Suprapubic skin (tissue), 4 donors: ENCODE measurements at places on chromosomes 5 and 9. TPM values are rescaled to one million over a fixed set of nuclear protein-coding genes. Genes with fewer than 3 reads are reported as not detected.

GRCh38 chr5:1779782-1780613 lies 19.6 kb downstream of the MRPL36 start:
- H3K4me3 ChIP-seq, result no peak overlapping the region
- H3K4me1 ChIP-seq, result no peaks in the 10 kb centered on the region
- H3K27ac ChIP-seq, result no peak overlapping the region
- H3K36me3 ChIP-seq, result no peaks in the 10 kb centered on the region

- no peak overlapping the region for H3K4me3 ChIP-seq
- no peaks in the 10 kb centered on the region for H3K27me3 ChIP-seq
- no peak overlapping the region for H3K27ac ChIP-seq
- DNase-seq, result no peak
- H3K36me3 ChIP-seq, result no peaks in the 10 kb centered on the region
Measured at GRCh38 chr9:15299374-15299939, 7.6 kb downstream of the TTC39B start.

DNA sequence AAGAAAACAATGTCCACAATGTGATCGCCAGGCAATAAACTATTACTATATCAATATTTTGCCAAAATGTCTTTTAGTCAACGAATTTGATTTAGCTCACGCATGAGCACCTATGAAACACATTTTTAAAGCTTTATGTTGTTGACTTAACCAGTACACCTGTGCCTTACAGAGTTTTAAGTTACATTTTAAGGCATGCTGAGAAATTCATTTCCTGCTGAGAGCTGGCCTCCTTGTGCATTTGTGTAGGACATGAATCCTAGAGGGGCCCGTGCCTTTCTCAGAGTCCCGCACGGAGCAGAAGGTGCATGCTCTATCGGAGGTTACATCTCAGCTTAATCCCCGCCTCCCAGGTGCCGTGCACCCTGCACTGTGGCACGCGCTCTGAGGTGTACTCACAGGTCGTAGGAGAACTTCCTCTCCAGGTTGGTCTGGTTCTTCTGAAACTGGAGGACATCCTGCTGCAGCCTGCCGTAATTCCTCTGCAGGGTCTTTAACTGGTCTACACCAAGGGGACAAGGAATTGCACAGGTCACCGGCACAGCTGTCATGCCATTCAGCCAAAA lies 53.2 kb downstream of the GOLM1 start:
- H3K4me3 ChIP-seq, result no peak overlapping the region
- no peak for DNase-seq
- H3K27ac ChIP-seq, result no peak overlapping the region
- no peaks in the 10 kb centered on the region for H3K4me1 ChIP-seq

DNA sequence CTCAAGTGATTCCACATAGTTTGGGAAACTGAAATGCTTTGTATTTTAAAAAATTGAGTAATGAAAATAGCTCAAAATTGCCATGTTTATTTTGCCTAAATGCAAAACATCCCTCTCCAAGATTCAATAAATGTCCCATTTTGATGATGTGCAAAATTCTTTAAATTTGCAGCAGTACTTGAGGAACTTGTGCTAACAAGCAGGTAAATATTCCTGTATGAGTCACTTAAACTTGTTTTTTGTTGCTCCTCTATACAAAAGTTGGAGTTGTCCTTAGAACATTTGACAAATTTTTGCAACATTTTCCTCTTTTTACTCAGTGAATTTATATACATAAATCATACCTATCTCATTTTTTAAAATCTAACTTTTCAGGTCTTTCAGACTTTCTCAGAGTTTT lies 280.2 kb downstream of the CDH12 start:
- H3K27ac ChIP-seq, result no peak overlapping the region
- no peak for DNase-seq
- H3K4me3 ChIP-seq, result no peak overlapping the region
- H3K4me1 ChIP-seq, result no peaks in the 10 kb centered on the region

DNA sequence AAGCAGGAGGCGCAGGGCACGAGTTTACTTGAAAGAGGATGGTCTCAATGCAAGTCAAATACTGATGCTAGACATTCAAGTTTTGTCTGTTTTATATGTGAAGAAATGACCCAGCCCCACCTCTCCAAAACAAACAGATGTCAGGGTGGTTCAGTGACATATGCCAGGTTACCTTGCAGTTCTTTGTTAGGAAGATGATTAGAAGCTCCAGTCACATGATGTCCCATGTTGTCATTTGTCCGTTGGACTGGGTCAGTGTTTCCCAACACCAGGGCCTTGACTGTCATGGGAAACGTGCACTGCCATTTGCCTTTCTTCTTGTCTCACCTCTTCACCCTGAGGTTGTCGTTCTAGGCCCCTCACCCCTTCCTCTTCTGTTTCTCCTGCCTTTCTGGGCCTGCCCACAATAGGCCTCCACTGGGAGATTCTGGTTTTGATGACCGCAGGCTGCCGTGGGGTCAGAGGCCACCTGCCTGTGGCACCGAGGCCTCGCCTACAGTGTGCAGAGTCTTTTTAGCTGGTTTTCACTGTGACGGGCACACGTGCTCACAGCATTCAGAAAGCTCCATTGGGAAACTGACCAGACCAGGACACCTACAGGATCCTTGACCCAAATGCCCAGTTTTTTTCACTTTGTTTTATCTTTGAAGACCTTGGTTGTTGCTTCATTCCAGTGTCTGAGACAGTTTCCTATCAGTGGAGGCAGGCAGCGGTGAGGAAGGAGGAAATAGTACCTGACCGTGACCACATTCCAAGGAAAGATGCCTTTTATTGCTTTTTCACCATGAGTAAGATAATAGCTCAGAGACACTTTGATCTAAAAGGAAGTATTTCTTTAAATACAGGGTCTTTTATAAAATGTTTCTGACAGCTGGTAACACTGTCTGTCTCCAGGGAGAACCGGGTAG lies 123.1 kb downstream of the PIP5K1B start:
- peaks cover 3% of the 10 kb centered on the region for H3K4me1 ChIP-seq
- H3K4me3 ChIP-seq, result no peak overlapping the region
- H3K36me3 ChIP-seq, result no peaks in the 10 kb centered on the region

DNA sequence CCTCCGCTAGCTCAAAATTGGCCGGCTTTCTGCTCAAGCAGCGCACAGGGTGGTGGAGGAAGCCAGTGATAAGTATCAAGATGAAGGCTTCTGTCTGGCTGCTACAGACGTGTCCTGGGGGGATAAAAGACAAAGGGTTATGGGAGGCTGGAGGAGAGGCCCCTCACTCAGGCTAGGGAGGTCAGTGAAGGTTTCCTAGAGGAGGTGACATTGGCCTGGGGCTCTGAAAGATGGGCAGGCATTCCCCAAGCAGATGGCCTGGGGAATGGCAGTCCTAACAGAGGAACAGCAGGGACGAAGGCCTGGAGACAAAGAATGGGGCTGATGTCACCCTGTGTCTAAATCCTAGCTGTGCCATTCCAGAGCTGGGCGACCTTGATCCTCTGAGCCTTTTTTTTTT lies 32.3 kb downstream of the OLFML2A start:
- DNase-seq, result no peak
- H3K27me3 ChIP-seq, result no peaks in the 10 kb centered on the region
- H3K4me3 ChIP-seq, result no peak overlapping the region
- H3K36me3 ChIP-seq, result peaks cover 13% of the 10 kb centered on the region
- H3K27ac ChIP-seq, result no peak overlapping the region

DNA sequence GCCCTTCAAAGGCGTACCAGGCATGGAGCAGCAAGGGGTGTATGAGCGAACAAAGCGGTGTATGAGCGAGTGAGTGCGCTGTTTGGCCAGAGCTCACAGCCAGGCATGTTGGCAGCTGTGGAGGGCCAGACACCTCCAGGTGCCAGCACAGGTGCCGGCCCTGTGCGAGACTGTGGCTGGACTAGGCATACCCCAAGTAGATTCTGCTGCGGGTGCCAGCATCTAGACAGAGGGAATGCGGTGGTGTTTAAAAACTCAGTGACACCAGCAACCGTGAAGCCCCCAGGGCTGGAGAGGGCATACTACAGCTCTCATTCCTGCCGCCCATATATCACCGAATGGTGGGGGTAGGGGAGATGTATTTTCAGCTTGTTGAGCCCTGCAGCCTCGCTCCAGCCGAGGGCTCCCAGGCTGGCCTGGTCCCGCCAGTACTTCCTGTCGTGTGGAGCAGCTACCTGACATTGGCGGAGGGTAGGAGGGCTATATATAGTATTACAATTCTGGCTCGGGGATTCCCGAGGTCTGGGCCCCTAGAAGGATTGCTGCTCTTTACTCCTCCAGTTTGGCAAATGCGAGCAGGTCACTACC lies 1829.6 kb upstream of the NUDT12 start:
- DNase-seq, result no peak
- H3K4me3 ChIP-seq, result no peak overlapping the region
- no peaks in the 10 kb centered on the region for H3K4me1 ChIP-seq
- no peaks in the 10 kb centered on the region for H3K27me3 ChIP-seq
- no peak overlapping the region for H3K27ac ChIP-seq
- no peaks in the 10 kb centered on the region for H3K36me3 ChIP-seq

DNA sequence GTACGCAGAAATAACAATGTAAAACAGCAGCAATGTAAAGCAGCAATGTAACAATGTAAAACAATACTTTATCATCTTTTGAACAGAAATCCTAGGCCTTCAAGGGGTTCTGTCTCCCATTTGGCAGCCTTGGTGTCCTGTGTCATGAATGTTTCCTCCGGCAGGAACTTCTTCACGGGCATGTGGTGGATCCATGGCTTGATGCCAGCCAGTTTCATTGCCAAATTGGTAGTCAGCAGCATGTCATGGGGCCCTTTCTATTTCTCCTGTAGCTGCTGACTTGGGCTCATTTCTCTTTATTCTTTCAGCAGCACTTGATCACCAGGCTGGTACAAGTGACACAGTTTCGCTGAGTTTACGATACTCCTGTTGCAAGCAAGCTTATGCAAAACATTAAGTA lies 275.3 kb downstream of the HTR1A start:
- H3K4me3 ChIP-seq, result no peak overlapping the region
- no peak overlapping the region for H3K27ac ChIP-seq
- no peaks in the 10 kb centered on the region for H3K27me3 ChIP-seq

DNA sequence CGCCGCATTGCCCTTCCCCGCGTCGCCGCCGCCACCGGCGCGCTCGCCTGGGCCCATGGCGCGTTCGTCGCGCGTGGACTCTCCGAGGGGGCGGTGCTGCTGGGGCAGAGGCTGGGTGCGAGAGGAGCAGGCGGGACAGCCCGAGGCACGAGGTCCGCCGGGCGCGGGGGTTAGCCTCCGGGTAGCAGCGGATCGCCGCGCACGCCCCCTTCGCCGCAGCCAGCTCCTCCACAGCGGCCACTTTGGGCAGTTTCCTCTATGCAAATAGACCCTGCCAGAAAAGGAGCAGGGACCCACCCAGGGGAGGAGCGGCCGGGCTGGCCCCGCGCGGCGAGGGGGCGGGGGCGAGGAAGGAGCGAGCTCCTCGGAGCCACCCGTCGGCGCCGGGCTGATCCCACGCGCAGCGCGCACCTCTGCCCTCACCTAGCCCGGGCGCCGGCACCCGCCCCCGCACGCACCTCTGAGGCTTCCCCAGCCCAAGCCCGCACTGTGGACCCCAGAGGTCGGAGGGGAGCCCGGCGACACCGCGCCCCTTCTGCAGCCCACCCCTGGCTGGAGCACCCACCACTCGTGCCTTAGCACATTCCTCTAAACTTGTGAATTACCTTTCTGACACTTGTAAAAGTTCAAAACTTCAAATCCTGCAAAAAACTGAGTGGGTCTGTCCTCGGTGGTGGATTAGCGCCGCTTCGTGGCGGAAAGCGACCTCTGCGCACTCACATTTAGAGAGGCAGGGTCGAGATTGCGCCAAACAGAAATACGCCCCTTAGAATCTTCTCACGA lies at the start of gene COL23A1:
COL23A1 (minus strand) TSS at position 253 of the 783 bp plus-strand sequence.
- H3K27me3 ChIP-seq, result peaks cover 14% of the 10 kb centered on the region
- no peaks in the 10 kb centered on the region for H3K36me3 ChIP-seq
- H3K4me3 ChIP-seq, result peak within 1 kb of the TSS; percentile 58
- peak; percentile 62 for DNase-seq
- no peak within 1 kb of the TSS for H3K27ac ChIP-seq
- peaks cover 30% of the 10 kb centered on the region for H3K4me1 ChIP-seq

- no peak for DNase-seq
- H3K4me3 ChIP-seq, result no peak overlapping the region
- no peaks in the 10 kb centered on the region for H3K36me3 ChIP-seq
- H3K27me3 ChIP-seq, result no peaks in the 10 kb centered on the region
- no peaks in the 10 kb centered on the region for H3K4me1 ChIP-seq
Measured at GRCh38 chr9:110426052-110426709, 88.5 kb upstream of the TXNDC8 start.

GRCh38 chr9:706606-707459 lies 134.7 kb upstream of the DMRT1 start:
- peaks cover 42% of the 10 kb centered on the region for H3K4me1 ChIP-seq
- no peaks in the 10 kb centered on the region for H3K27me3 ChIP-seq
- peaks cover 11% of the 10 kb centered on the region for H3K36me3 ChIP-seq
- peak overlapping the region; percentile 93 for H3K27ac ChIP-seq
- peak overlapping the region; percentile 63 for H3K4me3 ChIP-seq

GRCh38 chr5:176851871-176852658 lies 41.7 kb downstream of the UNC5A start:
- H3K36me3 ChIP-seq, result no peaks in the 10 kb centered on the region
- H3K4me3 ChIP-seq, result no peak overlapping the region
- no peak overlapping the region for H3K27ac ChIP-seq
- no peak for DNase-seq
- no peaks in the 10 kb centered on the region for H3K4me1 ChIP-seq
- peaks cover 78% of the 10 kb centered on the region for H3K27me3 ChIP-seq

- no peak overlapping the region for H3K4me3 ChIP-seq
- no peaks in the 10 kb centered on the region for H3K36me3 ChIP-seq
- H3K4me1 ChIP-seq, result peaks cover 3% of the 10 kb centered on the region
- H3K27ac ChIP-seq, result no peak overlapping the region
Measured at GRCh38 chr9:1102642-1102970, 52.4 kb downstream of the DMRT2 start.

DNA sequence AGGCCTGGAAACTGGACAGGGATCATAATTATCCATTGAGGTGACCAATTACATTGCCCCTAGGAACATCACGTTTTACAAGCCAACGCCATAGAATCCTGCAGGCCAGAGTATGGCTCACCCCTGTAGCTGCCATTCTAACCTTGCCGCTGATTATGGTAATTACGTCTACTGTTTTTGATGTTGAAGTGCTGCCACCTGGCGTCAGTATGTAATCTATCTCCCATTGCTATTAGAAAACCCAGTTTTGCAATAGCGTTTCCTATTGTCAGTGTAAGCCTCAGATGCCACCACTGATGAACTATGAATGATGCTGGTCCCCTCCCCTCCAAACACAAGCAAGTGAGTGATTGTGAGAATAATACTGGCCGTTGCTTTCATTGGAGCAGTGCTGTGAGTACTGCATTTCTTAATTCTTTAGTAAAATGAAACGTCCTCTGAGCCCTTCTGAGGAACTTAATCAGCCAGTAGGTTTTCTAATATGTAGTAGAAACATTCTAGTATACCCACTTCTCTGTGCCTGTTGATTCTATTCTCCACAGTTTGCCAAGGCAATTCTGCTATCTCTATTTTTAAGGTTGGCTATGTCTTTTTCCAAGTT lies 100.5 kb upstream of the NMUR2 start:
- DNase-seq, result no peak
- H3K4me1 ChIP-seq, result peaks cover 3% of the 10 kb centered on the region
- no peak overlapping the region for H3K27ac ChIP-seq
- no peaks in the 10 kb centered on the region for H3K36me3 ChIP-seq
- H3K4me3 ChIP-seq, result no peak overlapping the region
- peaks cover 7% of the 10 kb centered on the region for H3K27me3 ChIP-seq

GRCh38 chr5:2175842-2176404 lies 293.2 kb upstream of the IRX4 start:
- no peaks in the 10 kb centered on the region for H3K4me1 ChIP-seq
- no peak overlapping the region for H3K27ac ChIP-seq
- H3K4me3 ChIP-seq, result no peak overlapping the region
- H3K36me3 ChIP-seq, result no peaks in the 10 kb centered on the region

OBP2B gene
- 2.6 TPM for total RNA-seq

RMND5B gene
- 43.5 TPM for total RNA-seq

FAM151B gene
- 3.3 TPM for total RNA-seq

SPARC gene
- 272 TPM for total RNA-seq

SOX30 gene
- not detected for total RNA-seq

CDKN2B-AS1 gene
- 0.59 TPM for total RNA-seq

MARCOL gene
- total RNA-seq, result not detected

SH3PXD2B gene
- total RNA-seq, result 29.1 TPM

NKD2 gene
- 13.0 TPM for total RNA-seq
